B cell (primary cell): ENCODE measurements at places on chromosomes 1 and 21.

DNA sequence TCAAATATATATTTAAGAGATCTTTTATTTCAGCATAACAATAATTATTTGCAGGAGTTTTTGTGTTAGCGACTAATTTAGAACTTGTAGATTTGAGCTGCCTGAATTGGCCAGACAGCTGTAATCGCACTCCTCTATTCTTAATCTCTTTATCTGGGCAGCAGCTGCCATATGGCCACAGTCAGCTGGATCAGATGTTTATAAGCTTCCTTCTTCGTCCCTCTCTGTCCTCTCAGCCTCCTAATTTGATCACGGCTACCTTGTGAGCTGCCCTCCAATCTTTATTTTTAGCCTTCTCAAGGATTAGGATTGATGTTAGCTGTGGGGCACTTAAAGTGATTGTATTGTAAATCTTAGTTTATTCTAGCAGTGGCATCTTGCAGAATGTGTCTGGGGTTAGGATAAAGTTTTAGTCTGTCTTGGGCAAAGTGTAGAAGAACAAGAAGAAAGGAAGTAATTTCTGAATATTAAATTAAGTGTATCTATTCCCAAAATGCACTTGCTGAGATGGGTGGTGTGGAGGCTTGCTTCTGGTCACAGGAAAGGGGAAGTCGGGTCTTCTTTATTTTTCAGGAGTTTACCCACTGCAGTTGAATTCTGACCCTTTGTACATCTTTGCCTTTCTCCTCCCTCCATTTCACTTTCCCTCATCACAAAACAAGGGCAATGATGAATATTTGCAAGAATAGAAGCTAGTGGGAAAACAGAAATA is 1.1 kb downstream of the ZBTB18 start:
- peak; percentile 39 for DNase-seq

- no peak for DNase-seq
Observed at GRCh38 chr1:184407816-184408510, 21.1 kb downstream of the C1orf21 start.

DNA sequence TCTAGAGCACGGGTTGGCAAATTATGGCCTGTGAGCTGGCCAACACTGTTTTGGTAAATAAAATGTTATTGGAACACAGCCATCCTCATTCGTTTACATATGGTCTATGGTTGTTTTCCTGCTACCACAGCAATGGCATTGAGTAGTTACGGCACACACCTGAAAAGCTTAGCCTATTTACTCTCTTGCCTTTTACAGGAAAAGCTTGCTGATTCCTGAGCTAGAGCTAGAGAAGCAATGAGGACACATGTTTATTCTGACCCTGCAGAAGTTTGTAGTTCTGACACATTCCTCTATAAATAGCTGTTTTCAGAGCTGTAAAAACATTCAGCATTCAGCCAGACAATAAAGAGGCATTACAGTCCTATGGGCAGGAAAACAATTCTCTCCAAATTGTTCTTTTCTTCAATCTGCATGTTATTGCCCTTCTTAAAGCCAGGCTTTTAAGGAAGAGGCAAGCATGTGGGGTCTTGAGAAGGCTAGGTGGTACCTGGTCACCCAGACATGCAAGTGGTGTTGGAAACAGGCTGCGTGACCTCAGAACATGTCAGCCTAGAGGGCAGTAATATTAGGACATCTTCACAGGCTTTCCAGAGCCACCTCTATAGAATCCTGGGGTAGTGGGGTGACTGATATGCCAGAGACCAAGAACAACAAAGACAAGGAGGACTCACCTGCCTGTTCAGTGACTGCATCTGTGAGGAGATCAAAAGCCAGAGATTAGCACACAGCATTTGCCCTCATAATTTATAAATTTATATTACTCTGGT is 1.6 kb downstream of the FCRL2 start:
- DNase-seq = no peak

DNA sequence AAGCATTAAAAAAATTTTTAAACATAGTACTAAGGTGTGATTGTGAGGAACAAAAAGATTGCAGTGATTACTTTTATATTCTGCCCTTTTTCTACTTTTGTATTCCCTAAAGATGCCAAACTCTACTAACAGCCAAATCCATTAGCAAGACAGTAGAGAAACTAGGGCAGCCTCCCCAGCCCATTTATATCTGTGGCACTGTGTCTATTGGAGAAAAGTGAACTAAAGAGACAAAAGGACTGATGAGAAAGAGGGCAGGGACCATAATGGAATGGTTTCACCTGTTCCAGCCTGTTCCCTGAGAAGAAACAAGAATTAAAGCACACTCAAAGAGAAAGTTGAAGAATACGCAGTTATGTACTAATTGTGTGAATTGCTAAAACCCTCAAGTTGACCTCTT is 56.6 kb downstream of the ATG4C start:
- DNase-seq = no peak

- no peak for DNase-seq
Observed at GRCh38 chr1:80282536-80282935, 1276.0 kb upstream of the ADGRL4 start.

GRCh38 chr1:6688757-6689156 is 12.9 kb downstream of the DNAJC11 start:
- no peak for DNase-seq

DNA sequence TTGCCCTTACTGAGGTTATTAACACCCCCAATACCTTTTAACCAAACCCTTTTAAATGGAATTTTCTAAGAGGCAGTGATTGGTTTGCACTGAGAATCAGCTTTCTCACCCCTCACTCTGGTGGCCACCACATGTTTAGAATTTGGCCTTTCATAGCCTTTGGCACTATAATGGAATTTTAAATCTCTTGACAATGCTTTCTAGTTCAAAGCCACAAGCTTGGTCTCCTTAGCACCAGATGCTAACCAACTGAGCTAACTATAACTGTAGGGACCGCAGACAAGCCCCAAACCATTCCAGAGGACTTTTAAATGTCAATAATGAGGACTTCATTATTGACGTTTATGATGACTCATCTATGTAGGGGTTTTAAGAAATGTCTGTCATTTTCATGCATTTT is 238.7 kb upstream of the SNX7 start:
- DNase-seq = no peak

DNA sequence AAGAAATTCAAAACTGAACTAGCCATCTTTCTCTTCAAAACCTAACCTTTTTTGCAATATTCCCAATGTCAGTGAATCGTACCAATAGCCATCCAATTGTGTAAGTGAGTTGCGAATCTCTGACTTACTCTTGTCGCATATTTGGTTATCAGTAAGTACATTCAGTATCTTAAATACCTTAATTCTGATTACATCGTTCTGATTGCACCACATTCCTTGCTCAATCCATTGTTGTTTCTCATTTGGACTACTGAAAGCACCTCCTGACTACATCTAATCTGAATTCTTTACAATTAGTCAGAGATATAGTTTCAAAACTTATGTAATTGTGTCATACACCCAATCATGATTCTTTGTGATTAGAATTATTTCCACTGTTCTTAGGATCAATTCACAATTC is 16.8 kb upstream of the BRINP3 start:
- no peak for DNase-seq

DNA sequence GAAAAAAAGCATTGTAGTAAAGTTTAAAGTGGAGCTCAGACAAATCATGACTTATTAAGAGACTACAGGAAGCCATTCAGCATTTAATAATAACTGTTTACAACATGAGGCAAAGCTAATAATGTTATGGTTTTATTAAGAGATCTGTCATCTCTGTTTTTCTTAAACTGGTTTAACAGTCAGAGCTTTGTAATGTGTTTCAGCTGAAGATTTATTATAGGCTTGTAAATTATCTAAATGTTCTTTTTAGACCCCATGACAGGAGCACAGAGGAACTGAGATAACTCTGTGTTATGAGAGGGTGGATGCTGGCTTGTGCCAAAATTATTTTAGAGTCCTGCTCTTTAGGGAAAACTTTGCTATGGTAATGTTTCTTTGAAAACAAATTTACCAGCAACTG is 38.0 kb upstream of the RWDD3 start:
- no peak for DNase-seq

- peak; percentile 95 for DNase-seq
Observed at GRCh38 chr21:43718872-43719747, at the start of gene PDXK. Gene PDXK, plus strand, starts transcription at chr21:43719129. Its CDS starts 166 bp downstream, at chr21:43719295.

DNA sequence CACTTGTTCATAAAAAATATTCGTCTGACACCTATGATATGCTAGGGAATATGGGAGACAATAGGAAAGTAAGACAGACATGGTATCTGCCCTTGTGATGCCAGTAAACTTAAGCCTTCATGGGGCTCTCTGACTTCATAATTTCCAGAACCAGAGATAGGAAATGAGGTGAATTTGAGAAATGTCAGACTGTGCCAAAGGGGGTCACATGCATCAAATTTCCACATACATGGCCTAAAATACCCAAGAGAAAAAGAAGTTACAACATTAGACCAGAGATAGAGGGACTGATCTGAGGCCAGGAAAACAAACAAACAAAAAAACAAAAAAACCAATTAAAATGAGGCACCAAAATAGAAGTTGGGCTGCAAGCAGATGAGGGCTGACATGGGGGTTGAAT is 75.7 kb downstream of the DISC1 start:
- DNase-seq = no peak

DNA sequence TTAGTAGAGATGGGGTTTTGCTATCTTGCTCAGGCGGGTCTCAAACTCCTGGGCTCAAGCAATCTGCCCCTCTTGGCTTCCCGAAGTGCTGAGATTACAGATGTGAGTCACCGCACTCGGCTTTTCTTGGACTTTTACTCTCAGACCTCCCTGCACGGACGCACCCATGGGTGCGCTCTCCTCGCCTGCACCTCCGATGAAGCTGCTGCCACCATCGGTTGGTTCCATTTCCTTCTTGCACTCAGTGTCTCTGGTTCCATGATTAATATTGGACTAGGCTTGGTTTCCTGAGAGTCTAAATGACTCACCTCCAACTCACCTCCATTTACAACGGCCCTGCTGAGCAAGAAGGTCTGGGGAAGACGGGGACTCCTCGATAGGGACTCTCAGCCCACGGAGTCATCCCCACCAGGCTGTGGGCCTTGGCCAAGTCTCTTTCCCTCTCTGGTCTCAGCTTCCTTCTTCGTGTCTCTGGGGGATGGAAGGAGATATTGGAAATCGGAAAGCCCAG is 6.7 kb upstream of the TNFRSF8 start:
- no peak for DNase-seq

DNA sequence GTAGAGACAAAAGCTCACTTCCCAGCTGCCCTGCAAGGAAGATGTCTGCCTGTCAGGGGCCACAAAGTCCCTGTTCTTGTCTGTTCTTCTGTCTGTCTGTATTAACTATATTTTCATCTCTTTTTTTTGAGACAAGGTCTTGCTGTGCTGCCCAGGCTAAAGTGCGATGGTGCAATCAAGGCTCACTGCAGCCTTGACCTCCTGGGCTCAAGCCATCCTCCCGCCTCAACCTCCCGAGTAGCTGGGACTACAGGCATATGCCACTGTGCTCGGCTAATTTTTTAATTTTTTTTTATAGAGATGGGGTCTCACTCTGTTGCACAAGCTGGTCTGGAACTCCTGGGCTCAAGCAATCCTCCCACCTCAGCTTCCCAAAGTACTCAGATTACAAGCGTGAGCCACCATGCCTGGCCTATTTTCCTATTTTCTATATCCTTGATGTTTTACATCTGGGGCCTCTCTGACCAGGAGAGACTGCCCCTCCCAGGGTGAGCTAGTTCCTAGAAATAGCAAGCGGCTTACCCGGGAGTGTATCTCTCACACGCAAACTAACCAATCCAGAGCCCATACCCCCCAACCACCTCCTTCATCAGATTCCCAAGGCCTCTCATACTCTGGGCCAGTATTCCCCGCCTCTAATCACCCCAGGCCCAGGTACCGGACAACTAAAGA is 5.4 kb upstream of the KLHDC7A start:
- no peak for DNase-seq

- DNase-seq = peak; percentile 97
Observed at GRCh38 chr1:21294266-21294989, 4.2 kb upstream of the ECE1 start.

- DNase-seq = no peak
Observed at GRCh38 chr1:223794136-223794880, 51.4 kb downstream of the TP53BP2 start.

DNA sequence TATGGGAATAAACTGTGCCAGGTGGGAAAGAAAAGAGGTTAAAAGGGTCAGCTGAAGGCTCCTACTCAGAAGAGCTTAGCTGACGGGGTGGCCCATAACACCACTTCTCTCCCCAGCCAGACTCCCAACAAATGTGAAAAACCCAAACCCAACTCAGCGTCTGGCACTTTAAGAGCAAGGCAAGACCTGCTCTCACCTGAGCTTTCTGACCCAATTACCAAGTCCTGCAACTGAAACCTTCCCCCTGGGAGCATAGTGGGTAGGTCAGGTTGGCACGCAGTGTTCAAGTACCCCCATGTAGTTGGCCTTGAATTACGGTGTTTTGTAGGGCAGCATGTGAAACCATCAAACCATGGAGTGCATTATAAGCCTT is 3.2 kb downstream of the IRF6 start:
- no peak for DNase-seq

DNA sequence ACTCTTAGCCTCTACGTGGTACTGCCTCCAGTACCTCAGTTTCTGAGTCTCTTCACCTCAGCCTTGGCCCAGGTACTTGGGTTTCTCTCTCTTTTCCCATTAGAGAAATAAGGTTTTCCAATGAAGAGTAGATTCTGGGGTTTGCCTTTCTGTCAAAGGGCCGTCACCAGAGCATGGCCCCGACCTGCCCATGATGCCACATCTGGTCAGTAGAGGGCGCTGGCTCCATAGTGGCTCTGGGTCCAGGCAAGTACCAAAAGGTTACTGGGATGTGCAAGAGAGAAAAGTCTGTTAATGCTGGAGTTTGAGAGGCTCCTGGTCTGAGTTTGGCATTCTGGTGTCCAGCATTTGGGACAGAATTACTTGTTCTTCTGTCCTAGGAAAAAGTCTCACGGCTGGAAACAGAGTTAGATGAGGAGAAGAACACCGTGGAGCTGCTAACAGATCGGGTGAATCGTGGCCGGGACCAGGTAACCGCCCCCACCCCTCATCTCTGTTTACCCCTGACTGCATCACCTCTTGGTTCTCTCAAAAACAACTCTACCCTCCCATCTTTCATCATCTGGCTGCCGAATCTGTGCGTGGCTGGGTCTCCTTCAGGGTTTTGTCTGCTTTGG is 5.3 kb upstream of the TUFT1 start:
- peak; percentile 72 for DNase-seq

GRCh38 chr1:23528250-23528978 is 2.6 kb downstream of the E2F2 start:
- DNase-seq = peak; percentile 52

- no peak for DNase-seq
Observed at GRCh38 chr21:29186246-29186645, 55.8 kb downstream of the MAP3K7CL start.

GRCh38 chr1:243605604-243606003 is 244.4 kb downstream of the AKT3 start:
- DNase-seq = no peak

GRCh38 chr1:239493811-239494414 is 107.5 kb downstream of the CHRM3 start:
- no peak for DNase-seq

DNA sequence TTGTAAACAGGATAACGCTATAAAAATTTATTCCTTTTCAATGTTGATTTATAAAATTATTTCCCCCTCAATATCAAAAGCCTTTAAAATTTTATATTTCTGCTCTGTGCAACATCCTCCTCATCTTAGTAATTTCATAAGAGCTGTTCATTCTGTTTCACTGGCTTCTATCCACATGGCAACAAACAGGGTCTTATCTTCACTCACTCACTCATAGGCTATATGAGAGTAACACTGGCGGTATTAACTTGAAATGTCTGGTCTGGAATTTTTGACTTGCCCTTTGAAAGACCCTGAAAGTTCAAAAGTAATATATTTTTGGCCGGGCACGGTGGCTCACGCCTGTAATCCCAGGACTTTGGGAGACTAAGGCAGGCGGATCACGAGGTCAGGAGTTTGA is 77.4 kb upstream of the KRTAP11-1 start:
- no peak for DNase-seq

GRCh38 chr1:30466610-30467009 is 256.8 kb downstream of the MATN1 start:
- no peak for DNase-seq
